ENCODE measurements at places on chromosomes 13 and 19.

DNA sequence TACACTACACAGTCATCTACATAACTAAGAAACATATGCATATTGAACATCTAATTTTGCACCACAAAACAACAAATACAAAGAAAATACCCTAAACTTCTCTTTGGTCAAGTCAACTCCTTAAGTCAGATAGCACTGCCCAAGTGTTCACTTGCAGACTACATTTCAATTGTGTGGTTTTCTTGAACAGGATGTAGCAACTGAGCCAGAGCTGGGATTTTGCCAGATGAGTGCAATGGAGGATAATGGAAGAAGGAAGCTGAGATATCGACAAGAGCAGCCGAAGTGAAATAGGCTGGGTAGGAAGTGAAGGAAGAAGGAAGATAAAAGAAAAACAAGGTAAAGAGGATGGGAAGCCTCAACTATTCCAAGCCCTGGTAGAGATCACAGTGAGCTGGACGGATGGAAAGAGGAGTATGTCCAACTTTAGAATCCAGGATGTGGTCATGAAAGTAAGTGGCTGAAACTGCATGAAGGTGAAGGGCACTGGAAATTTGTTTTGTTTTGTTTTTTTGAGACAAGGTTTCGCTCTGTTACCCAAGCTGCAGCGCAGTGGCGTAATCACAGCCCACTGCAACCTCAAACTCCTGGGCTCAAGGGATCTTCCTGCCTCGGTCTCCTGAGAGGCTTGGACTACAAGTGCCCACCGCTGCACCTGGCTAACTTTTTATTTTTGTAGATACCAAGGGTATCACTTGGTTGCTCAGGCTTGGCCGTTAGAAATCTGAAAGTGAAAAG, 15.0 kb downstream of the NUFIP1 start:
- H3K27ac ChIP-seq, result no peak overlapping the region
- H3K27me3 ChIP-seq, result no peaks in the 10 kb centered on the region
- no peaks in the 10 kb centered on the region for H3K4me1 ChIP-seq
- no peak for DNase-seq

- H3K27ac ChIP-seq, result no peak overlapping the region
- no peaks in the 10 kb centered on the region for H3K27me3 ChIP-seq
- H3K4me1 ChIP-seq, result no peaks in the 10 kb centered on the region
- no peak for DNase-seq
Measured at GRCh38 chr13:32116210-32116609, 84.6 kb downstream of the FRY start.

DNA sequence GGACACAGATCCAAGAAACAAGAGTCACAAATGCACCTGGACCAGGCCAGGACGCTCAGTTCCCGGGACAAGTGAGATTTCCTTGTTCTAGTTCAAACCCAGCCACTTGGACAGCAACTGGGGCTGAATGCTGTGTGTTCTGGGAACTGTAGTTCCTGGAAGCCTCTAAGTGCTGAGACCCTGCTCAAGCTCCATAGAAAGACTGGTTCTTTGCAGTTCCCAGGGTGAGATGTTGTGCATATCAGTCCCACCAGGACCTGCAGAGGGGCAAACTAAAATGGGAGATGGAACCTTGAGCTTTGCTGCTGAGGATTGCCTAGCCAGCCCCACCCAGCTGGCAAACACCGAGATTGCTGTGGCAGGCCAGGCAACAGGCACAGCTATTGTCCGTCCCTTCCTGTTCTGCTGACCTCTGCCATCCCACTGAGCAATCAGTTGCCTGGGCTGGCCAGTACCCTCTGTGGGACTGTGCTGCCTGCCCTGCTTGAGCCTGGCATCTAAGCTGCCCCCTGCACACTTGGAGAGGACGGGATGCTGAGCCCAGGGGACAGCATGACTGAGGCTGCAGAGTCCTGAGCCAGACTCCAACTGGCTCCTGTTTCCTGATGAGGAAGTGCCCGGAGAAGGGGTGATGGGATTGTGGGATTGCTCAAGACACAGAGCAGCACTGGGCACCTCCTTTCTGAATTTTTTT, 1.4 kb upstream of the GIPC1 start:
- no peaks in the 10 kb centered on the region for H3K27me3 ChIP-seq
- H3K4me1 ChIP-seq, result peaks cover 30% of the 10 kb centered on the region
- H3K36me3 ChIP-seq, result peaks cover 7% of the 10 kb centered on the region
- DNase-seq, result no peak
- peak overlapping the region; percentile 77 for H3K27ac ChIP-seq

DNA sequence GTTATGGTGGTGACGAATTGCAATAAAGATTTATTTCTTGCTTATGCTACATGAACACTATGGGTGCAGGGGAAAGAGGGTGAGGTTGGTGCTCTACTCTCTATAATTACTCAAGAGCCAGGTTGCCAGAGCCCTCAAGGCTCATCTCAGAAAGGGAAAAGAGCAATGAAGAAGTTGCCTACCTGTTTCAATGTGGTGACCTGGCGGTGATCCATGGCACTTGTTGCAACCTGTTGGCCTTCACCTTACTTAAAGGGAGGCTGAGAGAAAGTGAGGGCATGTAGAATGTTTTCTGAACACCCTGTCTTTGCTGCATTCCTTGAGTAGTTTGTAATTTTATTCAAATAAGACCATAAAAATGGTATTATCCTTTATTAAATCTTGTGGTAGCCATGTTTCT, 394.4 kb downstream of the GPC6 start:
- no peak overlapping the region for H3K4me3 ChIP-seq
- H3K36me3 ChIP-seq, result no peaks in the 10 kb centered on the region
- no peak for DNase-seq
- no peaks in the 10 kb centered on the region for H3K27me3 ChIP-seq

GRCh38 chr13:49645451-49645850, 17.1 kb downstream of the ARL11 start:
- H3K27ac ChIP-seq, result peak overlapping the region; percentile 20
- no peaks in the 10 kb centered on the region for H3K27me3 ChIP-seq
- H3K36me3 ChIP-seq, result no peaks in the 10 kb centered on the region
- H3K4me3 ChIP-seq, result no peak overlapping the region

DNA sequence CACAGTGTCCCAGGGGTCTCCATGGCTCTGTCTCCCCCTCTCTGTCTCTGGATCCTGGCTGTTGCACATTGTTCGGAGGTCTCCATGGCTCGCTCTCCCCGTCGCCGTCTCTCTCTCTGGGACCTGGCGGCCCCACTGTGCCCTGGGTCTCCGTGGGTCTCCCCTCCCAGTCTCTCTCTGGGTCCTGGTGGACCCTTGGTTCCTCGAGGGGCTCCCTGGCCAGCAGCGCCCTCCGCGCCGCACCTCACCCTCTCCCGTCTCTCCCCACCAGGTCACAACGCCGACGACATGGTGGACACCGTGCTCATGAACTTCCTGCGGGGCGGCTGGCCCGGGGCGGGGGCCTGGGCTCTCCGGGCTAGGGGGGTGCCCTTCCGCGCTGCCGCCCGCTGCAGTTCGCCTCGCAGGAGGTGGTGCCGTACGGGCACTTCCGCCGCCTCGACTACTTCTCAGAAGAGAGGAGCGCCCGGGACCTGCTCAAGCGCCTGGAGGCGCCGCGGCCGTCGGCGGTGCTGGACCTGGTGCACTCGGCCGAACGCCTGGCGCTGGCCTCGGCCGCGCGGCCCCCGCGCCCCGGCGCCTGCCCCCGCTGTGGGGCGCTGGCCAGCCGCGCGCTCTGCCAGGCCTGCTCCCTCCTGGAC, 29.1 kb downstream of the SIGLEC5 start:
- no peaks in the 10 kb centered on the region for H3K4me1 ChIP-seq
- no peaks in the 10 kb centered on the region for H3K36me3 ChIP-seq
- DNase-seq, result no peak
- H3K4me3 ChIP-seq, result no peak overlapping the region
- H3K27me3 ChIP-seq, result peaks cover 8% of the 10 kb centered on the region
- H3K27ac ChIP-seq, result no peak overlapping the region

- H3K4me3 ChIP-seq, result no peak overlapping the region
- no peak overlapping the region for H3K27ac ChIP-seq
- no peak for DNase-seq
Measured at GRCh38 chr19:46002678-46003275, 7.5 kb downstream of the CCDC61 start.

DNA sequence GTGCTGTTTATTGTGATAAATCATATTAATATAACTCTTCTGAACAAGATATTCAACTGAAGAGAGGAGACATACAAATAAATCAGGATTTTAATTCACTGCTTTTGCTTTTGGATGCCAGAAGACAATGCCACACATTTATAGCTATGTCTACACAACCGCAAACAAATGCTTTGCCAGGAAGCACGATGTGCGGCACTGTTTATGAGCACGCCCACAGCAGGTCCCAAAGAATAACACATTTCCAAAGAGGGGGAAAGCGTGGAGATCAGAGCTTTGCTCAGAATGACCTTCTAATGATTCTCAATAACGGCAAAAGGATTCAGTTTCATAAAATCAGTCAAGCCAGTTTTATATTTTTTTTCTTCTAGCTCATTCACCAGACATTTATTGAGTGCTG, 16.7 kb downstream of the FAM216B start:
- no peaks in the 10 kb centered on the region for H3K27me3 ChIP-seq
- H3K4me3 ChIP-seq, result no peak overlapping the region
- DNase-seq, result no peak
- H3K27ac ChIP-seq, result no peak overlapping the region

DNA sequence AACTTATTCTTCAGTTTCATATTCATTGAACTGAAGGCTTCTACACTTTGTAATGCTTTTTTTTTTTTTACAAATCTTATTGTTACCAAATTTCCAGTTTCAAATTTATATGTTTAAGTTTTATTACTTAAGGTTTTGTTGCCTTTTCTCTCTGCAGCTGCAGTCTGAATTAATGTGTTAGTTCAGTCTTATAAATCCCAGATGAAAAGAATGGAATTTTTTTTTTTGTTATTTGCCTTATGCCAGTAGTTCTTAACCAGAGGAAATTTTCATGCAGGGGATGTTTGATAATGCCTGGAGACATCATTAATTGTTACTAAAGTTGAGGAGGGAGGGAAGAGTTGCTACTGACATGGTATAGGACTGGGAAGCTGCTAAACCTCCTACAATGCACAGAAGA, 367.9 kb upstream of the SPRY2 start:
- H3K27ac ChIP-seq, result no peak overlapping the region
- no peak overlapping the region for H3K4me3 ChIP-seq
- H3K27me3 ChIP-seq, result no peaks in the 10 kb centered on the region
- no peak for DNase-seq

DNA sequence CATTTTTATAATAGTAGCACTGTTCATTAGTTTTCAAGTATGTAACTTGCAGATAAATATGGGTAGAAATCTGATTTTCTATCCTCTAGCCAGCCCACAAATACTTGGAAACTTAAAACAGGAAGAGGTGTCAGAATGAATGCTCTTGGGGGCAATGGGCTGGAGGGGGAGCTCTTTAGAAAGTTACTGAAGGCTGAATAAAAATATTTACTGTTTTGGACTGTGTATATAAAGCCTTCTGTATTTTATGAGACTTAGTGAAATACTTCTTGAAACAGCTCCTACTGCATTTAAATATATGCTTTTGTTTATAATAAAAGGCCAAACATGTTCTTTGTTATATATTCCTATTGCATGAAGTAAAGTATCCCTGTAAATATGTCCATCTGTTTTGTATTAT, 138.8 kb downstream of the RGCC start:
- no peak for DNase-seq
- H3K4me3 ChIP-seq, result no peak overlapping the region
- H3K4me1 ChIP-seq, result no peaks in the 10 kb centered on the region
- peaks cover 17% of the 10 kb centered on the region for H3K36me3 ChIP-seq

GRCh38 chr13:109985871-109986450, 199.6 kb upstream of the IRS2 start:
- H3K27me3 ChIP-seq, result no peaks in the 10 kb centered on the region
- no peak for DNase-seq
- peaks cover 12% of the 10 kb centered on the region for H3K4me1 ChIP-seq

GRCh38 chr19:17104679-17105078, 29.1 kb downstream of the MYO9B start:
- no peak overlapping the region for H3K4me3 ChIP-seq
- no peak overlapping the region for H3K27ac ChIP-seq
- H3K4me1 ChIP-seq, result peaks cover 28% of the 10 kb centered on the region
- no peaks in the 10 kb centered on the region for H3K27me3 ChIP-seq
- H3K36me3 ChIP-seq, result peaks cover 23% of the 10 kb centered on the region
- DNase-seq, result no peak

DNA sequence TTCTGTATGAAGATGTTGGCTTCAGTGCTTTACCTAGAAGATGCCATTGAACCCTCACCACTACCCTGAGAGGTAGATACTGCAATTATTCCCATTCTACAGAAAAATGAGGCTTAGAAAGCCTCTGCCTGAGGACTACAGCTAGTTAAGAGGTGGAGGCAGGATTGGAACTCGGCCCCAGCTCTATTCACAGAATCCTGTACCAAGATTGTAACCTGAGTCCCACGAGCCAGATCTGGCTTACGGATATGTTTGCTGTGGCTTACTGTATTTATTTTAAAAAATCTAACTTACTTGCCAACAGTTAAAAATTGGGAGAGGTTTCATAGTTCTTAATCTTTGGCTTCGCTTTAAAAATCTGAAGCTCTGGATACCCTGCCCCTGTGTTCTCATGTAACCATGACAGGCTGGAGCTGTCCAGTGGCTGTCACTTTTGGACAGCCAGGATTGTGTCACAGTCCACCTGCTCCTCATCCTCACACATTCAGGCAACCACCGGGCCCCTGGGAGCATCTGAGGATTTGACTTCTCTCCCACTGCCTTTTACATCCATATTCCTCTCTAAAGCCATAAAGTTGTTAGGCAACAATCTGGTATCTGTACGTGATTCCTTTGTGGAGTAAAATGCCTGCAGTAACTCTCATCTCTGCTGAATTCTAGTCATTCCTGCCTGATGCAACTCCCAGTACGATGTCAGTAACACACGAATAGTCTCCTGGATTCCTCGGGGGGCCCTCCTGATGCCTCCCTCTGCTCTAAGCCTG, 160.8 kb upstream of the SERP2 start:
- DNase-seq, result no peak
- no peak overlapping the region for H3K27ac ChIP-seq
- no peaks in the 10 kb centered on the region for H3K36me3 ChIP-seq
- H3K4me3 ChIP-seq, result no peak overlapping the region
- H3K4me1 ChIP-seq, result peaks cover 6% of the 10 kb centered on the region
- H3K27me3 ChIP-seq, result no peaks in the 10 kb centered on the region

DNA sequence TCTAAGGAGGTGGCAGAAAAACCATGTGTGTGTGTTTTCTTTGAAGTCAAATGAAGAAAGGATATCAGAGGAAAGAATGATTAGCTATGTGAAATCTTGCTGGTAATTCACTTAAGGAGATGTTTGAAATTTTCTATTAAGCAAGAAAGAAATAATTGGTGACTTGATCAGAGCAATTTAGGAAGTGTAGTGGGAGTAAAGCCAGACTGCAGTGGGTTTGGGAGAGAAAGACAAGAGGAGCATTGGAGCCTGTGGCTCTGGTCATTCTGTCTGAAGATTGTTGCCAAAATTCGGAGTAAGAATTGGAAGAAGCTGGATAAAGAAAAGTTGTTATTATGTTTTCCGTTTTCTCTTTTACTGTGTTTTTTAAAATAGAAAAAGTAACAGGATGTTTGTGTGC, 640.5 kb downstream of the GPC5 start:
- H3K27ac ChIP-seq, result no peak overlapping the region
- peaks cover 6% of the 10 kb centered on the region for H3K27me3 ChIP-seq
- no peak for DNase-seq
- no peaks in the 10 kb centered on the region for H3K36me3 ChIP-seq
- H3K4me3 ChIP-seq, result no peak overlapping the region

- H3K27me3 ChIP-seq, result no peaks in the 10 kb centered on the region
- DNase-seq, result no peak
- no peaks in the 10 kb centered on the region for H3K36me3 ChIP-seq
- H3K27ac ChIP-seq, result no peak overlapping the region
- H3K4me3 ChIP-seq, result no peak overlapping the region
Measured at GRCh38 chr13:29716493-29716892, 121.0 kb upstream of the SLC7A1 start.

- H3K27ac ChIP-seq, result no peak overlapping the region
- no peak overlapping the region for H3K4me3 ChIP-seq
- no peak for DNase-seq
- H3K27me3 ChIP-seq, result peaks cover 3% of the 10 kb centered on the region
- no peaks in the 10 kb centered on the region for H3K36me3 ChIP-seq
Measured at GRCh38 chr19:1804858-1805257, 7.2 kb downstream of the ATP8B3 start.

Data from neural crest cell (in vitro differentiated cells).